ENCODE measurements at places on chromosomes 4 and X.

- no peak for DNase-seq
Measured at GRCh38 chr4:105164548-105164947, 17.9 kb downstream of the TET2 start.

DNA sequence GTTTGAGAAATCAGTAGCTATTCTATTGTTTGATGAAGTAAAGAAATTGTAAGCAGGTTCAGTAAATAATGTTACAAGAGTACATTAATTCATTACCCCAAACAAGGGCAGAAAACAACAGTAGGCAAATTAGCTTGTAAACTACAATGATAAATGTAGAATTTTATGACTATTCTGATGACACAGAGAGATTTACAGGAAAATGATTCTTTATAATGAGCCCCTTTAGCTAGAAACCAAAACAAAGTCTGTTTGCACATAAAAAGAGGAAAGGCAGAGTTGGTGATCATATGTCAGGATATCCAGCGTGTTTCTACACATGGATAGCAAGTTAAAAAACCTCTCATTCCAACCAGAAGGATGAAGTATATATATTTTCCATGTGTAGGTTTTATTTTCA lies 204.8 kb downstream of the CFAP299 start:
- DNase-seq: no peak

- peak; percentile 46 for DNase-seq
Measured at GRCh38 chr4:14178421-14178820, 550.9 kb upstream of the BOD1L1 start.

DNA sequence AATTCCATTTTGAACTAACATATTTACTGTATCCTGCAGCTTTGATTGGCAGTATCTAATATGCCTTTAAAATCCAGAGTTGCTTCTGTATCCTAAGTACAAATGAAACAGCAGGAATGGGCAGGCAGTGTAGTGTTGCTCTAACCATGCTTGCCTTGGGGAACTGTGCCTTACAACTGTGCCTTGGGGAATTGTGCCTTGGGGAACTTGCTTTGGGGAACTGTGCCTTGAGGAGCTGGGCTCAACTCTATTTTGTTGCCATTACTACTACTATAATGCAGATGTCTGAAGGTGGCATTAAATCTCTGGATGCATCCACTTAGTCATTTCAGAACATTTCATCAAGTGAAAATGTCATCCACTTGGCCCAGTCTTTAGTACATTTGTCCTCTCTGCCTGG lies 6.9 kb downstream of the CXCL3 start:
- no peak for DNase-seq

GRCh38 chrX:70029863-70030262 lies 19.9 kb downstream of the AWAT2 start:
- DNase-seq: no peak

DNA sequence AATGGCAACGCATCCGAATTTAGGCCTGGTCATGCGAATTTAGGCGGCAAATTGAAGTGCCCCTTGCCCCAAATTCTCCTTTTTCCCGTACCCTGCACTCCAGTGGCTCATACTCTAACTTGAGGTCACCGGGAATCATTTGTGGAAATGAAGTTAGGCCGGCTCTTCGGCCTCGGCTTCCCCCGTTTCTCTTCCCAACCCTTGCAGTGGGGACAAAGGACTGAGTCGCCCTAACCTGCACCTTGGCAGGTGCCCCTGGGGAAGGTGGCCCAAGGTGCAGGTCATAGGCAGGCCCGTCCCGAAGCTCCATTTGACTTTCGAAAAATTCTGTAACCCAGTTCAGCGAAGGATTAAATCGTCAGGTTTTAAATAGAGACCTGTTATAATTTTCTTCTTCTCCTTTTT lies 811 bp downstream of the SRD5A3 start:
- DNase-seq: no peak

GRCh38 chrX:42732506-42732905 lies 45.5 kb downstream of the PPP1R2C start:
- DNase-seq: no peak

GRCh38 chr4:155569960-155570515 lies 96.6 kb upstream of the GUCY1A1 start:
- DNase-seq: peak; percentile 43

DNA sequence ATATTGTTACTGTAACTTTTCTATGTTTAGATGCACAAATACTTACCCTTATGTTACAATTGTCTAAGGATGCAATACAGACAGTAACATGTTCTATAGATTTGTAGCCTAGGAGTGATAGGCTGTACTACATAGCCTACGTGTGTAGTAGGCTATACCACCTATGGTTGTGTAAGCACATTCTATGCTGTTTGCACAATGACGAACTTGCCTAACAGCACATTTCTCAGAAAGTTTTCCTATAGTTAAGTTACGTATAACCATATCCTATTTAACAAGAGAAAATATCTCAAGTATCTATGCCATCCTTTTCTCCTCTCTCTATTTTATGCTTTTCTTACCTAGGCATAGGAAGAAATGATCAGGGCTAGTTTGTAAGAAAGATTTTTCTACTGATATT lies 710.8 kb upstream of the HTR2C start:
- no peak for DNase-seq

- DNase-seq: no peak
Measured at GRCh38 chrX:144334577-144334976, 450.7 kb downstream of the UBE2NL start.

DNA sequence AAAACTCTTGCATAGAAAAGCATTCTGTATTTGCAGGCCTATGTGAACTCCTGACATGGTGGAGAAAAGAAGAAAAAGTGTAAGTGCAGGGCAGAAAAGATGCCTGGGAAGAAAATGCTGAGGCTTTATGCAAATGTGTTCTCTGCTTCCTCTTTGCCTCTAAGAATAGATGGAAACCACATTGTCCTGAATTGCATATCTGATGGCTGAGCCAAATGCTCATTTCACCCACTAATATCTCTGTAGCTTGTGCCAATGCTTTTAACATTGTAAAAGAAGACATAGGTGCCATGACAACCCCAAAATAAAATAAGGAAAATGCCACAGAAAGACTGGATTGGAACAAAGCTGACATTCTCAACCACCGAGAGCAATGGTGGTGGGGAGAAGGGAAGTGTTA lies 307.4 kb downstream of the GRIA2 start:
- DNase-seq: no peak

- peak; percentile 87 for DNase-seq
Measured at GRCh38 chrX:19554786-19555185, 39.5 kb upstream of the MAP3K15 start.

GRCh38 chr4:160717848-160718247 lies 1446.0 kb downstream of the FSTL5 start:
- DNase-seq: no peak

DNA sequence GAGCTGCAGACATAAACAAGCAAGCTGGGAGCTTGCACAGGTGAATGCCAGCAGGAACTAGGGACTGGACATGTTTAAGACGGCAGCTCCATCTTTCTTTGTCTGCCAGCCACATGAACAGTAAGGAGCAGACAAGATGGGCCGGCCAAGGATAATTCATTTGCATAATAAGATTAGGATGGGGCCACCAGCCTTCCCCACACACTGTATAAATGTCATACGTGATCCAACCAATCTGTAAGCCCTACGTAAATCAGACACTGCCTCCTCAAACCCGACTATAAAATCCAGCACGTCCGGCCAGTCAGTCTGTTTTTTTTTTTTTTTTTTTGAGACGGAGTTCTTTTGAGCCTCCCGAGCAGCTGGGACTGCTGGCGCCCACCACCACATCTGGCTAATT lies 75.6 kb upstream of the BOD1L1 start:
- DNase-seq: no peak

DNA sequence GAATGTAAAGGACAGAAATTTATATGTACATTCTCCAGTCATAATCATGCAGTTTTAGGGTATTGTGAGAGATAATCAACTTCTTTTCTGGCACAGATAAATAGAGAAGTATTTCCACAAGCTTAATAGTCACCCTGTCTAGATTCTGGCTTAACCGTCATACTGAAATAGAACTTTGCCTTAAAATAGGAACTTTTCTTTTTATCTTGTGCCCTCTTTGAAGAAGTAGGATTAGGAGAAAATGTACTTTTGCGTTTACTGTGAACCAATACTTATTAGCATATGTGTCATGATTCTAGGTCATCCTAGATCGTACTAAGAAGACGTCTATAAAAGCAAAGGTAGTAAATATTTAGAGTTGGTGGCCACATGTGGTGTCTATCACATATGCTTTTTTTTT lies 95.4 kb downstream of the NFKB1 start:
- DNase-seq: no peak

- DNase-seq: no peak
Measured at GRCh38 chr4:176775338-176775737, 17.4 kb downstream of the VEGFC start.

DNA sequence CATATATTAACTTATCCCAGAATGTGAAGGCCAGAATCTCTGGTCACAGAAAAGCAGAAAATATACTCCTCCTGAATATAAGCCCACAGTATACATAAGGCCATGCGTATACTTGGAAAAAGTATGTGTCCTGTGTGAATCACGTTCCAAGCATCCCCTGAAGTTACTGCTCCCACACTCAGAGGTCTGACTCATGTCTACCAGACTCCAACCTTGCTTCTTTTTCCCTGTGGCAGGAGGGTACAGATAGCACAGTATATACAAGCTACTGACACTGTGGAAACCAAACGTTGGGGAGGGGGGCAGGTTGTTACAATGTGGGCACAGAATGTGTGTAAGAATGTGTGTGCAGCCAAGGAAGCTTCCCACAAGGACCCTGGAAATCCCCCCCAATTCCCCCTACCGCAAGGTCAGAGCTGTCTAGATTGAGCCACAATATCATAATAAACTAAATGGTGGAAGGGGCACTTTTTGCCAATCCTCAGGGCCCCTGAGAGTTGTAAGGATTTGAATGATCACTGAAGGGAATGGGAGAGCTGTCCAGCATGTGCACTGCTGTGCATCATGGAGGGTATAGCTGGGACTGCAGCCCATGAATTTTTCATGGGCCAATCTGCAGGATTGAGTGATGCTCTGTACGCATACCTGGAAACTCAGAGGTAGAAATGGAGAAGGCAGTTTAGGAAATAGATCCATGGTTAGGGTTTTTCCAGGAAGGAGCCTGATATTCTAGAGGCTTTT lies 7.4 kb upstream of the RELL1 start:
- DNase-seq: peak; percentile 88

DNA sequence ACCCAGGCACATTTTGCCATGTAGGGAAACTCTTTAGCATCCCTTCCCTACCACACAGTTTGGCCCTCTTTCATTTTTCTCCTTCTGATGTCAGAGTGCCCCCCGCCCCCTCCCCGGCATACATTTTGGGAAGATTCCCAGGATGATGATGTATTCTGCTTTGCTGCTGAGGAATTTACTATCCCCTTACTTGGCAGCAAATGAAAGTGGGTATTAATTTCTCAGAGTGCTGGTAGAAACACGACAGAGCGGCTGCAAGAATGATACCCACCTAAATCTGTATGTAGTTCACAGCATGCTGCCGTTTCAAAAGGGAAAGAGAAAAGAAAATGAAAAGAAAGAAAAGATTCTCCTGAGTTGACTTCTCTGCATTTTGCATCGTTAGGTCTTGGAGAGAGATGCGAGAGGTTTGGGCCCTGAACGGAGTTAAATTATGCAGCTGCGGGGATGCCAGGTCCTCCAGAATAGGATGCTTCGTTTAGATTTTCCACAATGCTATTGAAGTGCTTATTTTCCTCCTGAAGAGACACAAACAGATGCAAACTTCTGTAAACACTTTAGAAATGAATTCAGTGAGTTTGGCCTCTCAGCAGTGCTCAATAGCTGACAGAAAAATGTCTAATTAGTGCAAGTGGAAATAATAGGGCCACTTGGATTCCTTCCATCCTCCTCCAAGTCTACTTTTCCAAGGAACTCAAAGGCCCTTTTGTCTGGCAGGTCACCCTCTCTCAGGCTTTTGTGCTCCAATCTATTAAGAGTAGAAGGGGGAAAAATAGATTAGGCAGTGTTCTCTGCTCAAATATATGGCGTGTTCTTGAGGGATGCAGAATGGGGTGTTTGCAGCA lies 106.2 kb downstream of the ALPK1 start:
- no peak for DNase-seq

DNA sequence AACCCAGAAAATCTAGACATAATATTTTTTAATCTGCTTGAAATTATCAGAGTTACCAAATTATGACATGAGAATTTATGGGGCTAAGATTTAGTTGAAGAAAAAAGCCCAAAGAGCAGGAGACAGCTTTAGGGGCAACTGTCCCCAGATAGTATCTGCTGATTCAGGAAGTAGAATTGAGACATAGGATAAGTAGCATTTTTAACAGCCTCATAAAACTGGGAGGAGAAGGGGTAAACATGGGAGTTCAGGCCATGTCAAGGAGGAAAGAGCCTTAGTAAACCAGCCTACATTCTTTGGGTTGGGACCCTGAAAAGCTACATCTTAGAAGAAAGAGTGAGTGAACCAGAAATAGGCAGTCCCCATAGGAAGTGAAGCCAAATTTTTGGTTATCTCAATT lies 9.7 kb upstream of the RAB28 start:
- no peak for DNase-seq

DNA sequence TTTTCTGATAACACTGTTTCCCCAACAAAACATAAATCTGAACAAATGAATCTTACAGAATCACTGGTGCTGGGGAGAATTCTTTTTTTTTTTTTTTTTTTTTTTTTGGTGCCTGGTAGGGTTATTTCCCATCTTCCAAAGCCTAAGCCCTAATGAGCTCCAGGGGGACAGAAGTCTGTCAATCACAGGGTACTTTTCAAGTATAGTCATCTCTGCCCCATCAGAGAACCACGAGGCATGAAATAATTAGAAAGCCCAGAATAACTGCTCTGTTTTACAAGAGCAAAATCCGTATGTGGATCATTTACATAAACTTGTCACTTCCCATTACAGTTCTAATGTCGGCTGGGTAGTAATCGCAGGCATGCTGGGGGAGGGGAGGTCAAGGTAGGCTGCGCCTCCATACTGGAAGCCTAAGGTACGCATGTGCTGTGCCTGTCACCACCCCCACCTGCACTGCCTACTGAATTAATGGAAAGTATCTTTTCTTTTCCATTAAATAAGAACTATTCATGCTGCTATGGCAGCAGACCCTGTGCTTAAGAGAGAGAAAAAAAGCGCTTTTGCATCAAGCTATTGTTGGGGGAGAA lies 164.7 kb upstream of the LEF1 start:
- DNase-seq: no peak

- no peak for DNase-seq
Measured at GRCh38 chr4:44535981-44536380, 87.4 kb upstream of the KCTD8 start.

- no peak for DNase-seq
Measured at GRCh38 chr4:90093526-90093925, 33.7 kb upstream of the CCSER1 start.

DNA sequence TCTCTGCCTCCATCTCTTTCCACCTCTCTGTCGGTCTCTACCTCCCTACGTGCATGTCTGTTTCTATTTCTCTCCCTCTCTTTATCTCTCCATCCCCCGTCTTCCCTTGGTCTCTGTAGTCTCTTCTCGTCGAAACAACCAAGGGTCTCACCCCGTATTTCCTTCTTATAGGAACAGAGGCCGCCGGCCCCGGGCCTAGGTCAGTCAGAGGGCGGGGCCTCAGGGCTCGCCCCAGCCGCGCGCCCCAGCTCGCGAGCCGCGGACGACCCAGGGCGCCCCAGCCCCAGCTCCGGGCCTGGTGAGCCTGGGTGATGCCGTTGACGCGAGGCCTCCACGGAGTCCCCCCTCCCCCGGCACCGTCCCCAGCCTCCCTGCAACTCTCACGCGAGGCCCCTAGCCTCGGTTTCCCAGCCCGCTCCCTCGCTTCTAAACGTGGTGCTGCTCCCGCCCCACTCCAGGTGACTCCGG lies 6.6 kb downstream of the TIMM17B start:
- no peak for DNase-seq
